ENCODE measurements at places on chromosomes 5 and 9.

- DNase-seq, result no peak
Observed at GRCh38 chr9:89803403-89803802, 198.6 kb downstream of the GADD45G start.

GRCh38 chr5:14447958-14448911 is 133.4 kb upstream of the OTULINL start:
- DNase-seq, result no peak

- no peak for DNase-seq
Observed at GRCh38 chr5:143262393-143263174, 140.9 kb downstream of the NR3C1 start.

GRCh38 chr5:157150995-157151394 is 8.3 kb upstream of the MED7 start:
- no peak for DNase-seq

DNA sequence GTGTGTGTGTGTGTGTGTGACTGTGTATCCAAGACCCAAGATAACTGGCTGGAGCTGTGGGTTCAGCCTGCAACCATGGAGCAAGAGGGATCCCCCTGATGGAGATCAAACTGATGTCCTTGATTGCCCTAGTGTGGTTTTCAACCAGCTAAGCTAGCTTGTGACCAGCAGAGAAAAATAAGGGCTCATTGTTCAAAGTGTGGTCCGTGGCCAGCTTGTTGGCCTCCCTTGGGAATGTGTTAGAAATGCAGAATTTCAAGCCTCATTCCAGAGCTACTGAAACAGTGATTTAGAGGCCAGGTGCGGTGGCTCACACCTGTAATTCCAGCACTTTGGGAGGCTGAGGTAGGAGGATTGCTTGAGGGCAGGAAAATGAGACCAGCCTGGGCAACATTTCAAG is 79.9 kb downstream of the ACER2 start:
- DNase-seq, result no peak

GRCh38 chr5:55438998-55439397 is 95.8 kb downstream of the PLPP1 start:
- DNase-seq, result no peak

GRCh38 chr5:88602584-88602983 is 280.4 kb downstream of the MEF2C start:
- DNase-seq, result no peak

- DNase-seq, result no peak
Observed at GRCh38 chr9:136861874-136862457, 4.1 kb downstream of the EDF1 start.

GRCh38 chr9:97388721-97389238 is 23.1 kb upstream of the TDRD7 start:
- no peak for DNase-seq

DNA sequence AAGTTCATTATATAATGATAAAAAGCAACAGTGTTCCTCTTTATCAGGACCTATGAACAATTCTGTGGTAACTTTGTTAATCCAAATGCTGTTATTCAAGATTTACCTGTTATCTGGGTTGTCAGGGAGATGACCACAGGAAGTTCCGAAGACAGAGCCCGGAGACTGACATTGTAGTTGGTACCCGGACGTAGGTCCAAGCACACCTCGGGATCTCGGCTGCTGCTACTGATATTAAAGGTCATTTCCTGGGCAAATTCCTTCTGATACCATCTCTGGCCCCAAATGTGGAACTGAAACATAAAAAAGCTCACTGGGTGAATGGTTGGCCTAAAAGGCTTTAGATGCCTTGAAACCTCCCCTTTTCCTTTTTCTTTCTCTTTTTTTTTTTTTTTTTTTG is 96.7 kb downstream of the SUSD1 start:
- no peak for DNase-seq

DNA sequence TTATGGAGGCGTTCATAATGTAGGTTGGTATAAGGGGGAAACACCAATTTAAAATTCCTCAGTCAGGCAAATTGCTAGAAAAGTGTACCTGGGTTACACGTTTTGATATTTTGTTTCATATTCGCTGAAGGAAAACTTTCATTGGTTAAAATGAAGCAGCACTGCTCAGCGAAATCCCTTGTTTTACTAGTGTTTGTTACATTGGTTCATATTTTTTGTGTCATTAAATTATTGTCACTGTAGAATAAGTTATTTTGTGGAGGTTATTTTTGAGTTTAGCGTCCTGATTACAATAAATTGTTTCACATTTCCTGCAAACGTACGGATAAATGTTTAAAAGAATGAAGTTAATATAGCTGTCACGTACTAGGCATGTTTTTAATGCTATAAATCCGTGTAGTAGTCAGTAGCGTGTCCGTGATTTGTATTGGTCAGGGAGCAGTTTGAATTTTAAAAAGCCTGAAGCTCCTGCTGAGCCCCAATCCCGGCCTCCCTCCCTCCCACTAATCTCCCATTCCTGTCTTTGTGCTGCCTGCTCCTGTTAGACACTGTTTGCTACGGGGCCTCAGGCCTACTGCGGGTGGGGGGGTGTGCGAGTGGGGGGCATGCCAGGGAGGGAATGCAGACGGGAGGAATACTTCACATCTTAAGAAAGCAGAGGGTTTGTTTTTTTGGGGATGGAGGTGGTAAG is 2.0 kb downstream of the NIPBL start:
- DNase-seq, result peak; percentile 8

DNA sequence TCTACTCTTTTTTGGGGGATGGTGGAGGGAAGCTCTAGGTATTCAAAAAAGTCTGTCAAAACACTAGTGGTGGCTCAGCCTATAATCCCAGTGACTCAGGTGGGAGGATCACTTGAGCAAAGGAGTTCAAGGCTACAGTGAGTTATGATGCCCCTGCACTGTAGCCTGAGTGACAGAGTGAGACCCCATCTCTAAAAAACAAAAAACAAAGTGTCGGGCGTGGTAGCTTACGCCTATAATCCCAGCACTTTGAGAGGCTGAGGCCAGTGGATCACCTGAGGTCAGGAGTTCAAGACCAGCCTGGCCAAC is 15.8 kb upstream of the SLC35D2 start:
- DNase-seq, result no peak

GRCh38 chr5:127192836-127193338 is 97.7 kb upstream of the MEGF10 start:
- no peak for DNase-seq

DNA sequence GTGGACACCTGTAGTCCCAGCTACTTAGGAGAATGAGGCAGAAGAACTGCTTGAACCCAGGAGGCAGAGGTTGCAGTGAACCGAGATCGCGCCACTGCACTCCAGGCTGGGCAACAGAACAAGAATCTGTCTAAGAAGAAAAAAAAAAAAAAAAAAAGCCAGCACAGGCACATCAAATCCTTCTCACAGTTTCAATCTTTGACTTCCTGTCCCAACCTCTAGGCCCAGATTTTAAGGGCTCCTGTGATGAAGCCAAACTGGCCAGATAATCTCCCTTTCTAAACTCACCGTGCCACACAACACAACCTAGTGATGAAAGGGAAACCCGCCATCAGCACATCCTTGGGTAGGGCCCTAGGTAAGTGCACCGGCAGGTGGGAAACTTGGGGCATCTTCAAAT is 58.1 kb downstream of the ROR2 start:
- DNase-seq, result no peak

- DNase-seq, result no peak
Observed at GRCh38 chr5:107361945-107362344, 308.8 kb downstream of the EFNA5 start.

DNA sequence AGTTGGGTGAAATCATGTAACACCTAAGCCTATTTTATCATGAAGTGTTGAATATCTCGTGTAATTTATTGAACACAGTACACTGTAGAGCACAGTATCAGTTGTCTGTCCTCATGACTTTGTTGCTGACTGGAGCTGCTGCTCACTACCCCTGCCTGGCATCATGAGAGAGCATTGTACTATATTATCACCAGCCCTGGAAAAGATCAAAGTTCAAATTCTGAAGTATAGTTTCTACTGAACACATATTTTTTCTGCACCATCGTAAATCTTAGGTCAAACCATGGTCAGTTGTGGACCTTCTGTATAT is 169.3 kb upstream of the RAI14 start:
- DNase-seq, result no peak

GRCh38 chr9:97500765-97501176 is 695 bp upstream of the TMOD1 start:
- DNase-seq, result no peak

- DNase-seq, result no peak
Observed at GRCh38 chr5:18305288-18305924, 671.1 kb downstream of the TAF11L14 start.

DNA sequence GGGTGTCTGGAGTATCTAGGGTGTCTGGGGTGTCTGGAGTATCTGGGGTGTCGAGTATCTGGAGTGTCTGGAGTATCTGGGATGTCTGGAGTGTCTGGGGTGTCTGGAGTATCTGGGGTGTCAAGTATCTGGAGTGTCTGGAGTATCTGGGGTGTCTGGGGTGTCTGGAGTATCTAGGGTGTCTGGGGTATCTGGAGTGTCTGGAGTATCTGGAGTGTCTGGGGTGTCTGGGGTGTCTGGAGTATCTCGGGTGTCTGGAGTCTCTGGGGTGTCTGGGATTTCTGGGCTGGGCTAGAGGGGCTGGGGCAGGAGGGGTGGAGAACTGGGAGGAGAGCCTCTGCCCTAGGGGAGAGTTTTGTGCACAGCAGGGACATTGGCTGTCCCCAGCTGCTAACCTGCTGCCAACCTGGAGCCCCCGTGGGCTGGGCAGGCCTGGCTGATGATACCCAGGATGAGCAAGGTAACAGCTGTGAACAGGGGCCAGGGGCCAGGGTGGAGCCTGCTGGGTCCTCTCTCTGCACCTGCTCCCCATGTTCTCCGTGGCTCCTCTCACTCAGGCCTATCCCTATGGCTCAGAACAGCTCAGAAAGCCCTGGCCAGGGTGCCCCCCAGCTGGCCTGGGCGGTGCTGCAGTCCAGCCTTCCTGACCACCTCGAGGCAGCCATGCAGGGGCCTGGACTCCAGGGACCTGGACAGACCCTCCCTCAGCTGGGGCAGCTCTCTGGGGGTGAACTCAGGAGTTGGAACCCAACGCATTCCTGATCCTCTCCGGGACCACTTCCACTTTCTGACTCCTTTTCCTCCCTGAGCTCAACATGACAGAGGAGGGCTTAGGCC is 29.9 kb downstream of the LHX3 start:
- DNase-seq, result no peak

DNA sequence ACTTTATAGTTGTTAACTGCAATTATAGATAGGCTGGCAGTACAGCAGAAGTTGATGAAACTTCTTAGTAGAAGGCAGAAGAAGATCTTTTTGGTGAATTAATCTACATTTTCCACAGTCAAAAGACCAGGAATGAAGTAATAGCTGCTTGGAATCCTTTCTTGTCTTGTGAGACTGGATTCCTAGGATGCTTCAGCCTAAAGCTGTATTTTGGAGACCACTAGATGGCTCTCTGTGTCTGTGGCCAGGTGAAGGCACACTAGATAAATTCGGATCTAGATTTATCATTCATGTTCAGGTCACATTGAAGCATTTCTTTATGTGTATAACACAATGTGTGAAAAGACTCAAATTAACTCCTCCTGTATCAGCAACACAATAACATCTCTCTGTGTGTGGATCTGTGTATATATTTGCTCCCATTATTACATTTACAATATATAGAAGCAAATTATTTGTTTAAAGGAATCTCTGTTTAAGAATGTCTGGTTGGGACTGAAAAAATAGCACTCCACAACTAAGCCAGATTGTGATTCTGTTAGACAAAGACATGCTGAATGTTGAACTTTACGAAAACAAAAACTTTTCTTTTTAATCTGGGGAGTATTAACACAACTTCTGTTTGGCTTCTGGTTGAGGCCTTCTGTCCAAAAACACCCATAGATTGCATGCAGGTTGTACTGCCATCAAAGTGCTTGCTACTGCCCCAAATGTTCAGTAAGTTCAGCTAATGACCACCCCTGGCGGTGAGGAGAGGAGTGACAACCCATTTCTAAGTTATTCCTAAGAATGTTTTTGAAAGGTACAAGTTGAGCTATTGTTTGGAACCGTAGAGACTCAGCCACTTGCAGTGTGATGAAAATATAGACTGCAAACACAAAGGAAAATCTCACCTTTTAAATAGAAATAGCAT is 10.6 kb downstream of the GRIN3A start:
- no peak for DNase-seq

- no peak for DNase-seq
Observed at GRCh38 chr9:16352791-16353401, 517.6 kb downstream of the BNC2 start.

DNA sequence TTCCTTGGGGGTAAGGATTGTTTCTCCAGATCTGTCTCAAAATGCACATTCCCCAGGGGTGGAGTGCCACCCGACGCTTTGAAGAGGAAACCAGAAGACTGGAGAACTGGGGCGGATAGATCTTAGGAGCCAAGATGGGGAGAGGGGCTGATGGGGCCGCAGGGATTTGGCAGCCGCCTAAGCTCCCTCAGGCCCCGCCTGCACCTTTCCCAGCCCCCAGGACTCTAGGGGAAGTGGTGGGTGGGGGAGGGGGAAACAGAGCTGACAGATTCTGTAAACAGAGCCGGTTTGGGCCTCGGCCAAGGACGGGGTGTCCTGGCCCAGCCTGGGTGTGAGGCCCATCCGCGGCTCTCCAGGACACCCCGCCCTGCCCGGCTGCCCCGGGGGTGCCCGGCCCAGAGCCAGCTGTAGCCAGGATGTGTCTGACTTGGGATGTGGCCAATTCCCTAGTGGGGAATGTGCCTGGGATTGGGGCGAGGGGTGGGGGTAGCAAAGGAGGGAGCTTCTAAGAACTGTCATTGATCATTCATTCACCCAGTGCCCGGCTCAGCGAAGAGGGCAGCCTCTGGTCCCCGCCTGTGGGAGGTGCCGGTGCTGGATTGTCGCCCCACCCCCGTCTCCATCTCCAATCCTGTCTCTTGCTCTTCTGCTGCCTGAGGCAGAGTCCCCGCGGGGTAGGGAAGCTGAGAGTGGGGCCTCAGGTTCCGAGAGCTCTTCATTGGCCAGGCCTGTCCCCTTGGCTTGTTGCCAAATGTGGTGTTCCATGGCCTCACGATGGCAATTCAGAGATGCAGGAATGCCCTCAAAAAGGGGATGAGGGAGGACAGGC is 54.8 kb upstream of the CDKN2AIPNL start:
- peak; percentile 30 for DNase-seq

Data from NCI-H187 (cell line).